Fibroblast of upper back skin (primary cell): ENCODE measurements at places on chromosomes 1 and 21.

- peak; percentile 69 for DNase-seq
Observed at GRCh38 chr21:35401476-35401875, 352.4 kb upstream of the RUNX1 start.

DNA sequence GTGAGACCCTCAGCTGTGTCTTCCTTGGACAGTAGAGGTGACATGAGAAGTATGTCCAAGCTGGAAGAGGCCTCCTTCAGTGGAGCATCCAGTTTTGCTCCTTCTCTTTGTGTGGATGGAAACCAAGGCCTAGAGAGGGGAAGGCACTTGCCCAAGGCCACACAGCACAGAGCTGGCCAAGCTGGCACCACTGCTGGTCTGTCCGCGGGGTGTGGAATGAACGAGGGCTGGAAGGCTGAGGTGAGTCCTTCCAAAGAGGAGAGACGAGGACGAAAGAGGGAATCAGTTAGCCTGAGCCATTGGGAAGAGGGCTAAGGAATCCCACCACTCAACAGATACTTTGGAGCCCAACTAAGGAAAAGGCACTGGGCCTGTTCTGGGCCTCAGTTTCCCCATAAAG is 27.8 kb upstream of the SELENON start:
- no peak for DNase-seq

GRCh38 chr1:245291351-245291750 is 136.6 kb downstream of the KIF26B start:
- no peak for DNase-seq

DNA sequence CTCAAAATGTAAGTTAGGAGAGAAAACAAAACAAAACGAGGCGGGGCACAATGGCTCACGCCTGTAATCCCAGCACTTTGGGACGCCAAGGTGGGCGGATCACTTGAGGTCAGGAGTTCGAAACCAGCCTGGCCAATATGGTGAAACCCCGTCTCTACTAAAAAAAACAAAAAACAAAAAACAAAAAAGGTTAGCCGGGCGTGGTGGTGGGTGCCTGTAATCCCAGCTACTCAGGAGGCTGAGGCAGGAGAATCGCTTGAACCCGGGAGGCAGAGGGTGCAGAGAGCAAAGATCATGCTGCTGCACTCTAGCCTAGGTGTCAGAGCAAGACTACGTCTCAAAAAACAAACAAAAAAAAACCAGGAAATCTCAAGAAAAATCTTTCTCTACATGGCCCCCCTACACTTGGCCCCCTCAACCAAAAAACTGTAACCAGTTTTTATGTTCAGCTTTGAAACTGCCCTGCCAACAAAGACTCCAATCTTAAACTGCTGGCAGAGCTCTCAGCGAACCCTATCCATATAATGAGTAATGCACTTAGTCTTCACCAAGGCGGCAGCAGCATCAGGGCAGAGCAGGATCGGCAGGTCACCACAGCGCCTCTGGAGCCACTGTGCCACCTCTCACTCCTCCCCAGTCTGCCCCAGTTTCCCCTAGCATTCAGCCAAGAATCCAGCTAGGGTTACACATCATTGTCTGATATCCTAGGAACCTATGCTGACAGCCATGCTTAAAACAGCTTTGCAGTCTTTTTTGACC is 71.7 kb downstream of the JAK1 start:
- DNase-seq, result no peak

- DNase-seq, result no peak
Observed at GRCh38 chr1:238364214-238364892, 473.6 kb upstream of the ZP4 start.

DNA sequence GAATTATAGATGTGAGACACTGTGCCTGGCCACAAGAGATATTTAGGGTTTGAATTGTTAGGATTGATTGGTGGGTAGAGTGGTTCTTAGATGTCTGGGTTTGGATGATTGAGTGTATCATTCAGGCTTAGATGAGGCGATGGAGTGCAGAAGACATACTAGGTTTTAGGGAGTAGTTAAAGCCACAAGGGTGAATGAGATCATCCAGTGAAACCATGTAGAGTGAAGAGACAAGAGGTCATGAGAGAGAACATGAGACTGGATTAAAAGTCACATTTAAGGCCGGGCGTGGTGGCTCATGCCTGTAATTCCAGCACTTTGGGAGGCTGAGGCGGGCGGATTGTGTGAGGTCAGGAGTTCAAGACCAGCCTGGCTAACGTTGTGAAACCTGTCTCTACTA is 37.2 kb downstream of the ZFYVE9 start:
- DNase-seq, result no peak

DNA sequence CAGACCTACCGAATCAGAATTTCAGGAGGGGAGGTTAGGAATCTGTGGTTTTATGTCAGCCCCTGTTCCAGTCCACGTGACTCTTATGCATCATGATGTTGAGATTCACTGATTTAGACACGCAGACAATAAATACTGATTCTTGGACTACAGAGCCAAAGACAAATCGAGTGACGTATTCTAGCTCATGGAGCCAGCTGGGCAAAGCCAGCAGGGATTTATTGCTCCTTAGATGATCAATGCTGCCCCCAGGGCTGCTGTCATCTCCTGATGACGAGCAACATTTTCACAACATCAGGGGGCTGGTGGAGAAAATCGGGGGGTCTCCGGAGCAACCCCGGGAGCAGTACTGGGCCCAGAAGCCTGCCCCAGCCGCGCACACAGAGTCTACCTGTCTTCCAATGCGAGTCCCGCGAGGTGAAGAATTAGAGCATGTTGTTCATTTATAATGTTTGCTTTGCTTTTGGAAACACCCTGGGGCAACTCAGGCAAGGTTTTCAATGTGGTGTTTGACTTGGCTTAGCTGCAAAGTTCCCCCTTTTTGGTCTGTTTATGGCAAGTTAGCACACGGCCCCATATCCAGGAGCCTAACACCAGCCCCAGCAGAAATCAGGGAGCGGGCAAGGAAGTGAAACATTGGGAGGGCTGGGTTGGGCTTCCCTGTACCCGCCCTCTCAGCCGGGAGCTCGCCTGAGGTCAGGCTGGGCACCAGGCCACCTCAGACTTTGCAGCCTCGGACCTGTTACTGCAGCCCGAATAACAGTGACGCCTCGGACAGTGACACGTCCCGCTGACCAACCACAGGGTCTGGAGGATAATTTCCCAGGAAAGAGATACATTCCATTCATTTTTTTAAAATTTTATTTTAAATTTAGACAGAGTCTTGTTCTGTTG is 19.9 kb upstream of the CLDN14 start:
- no peak for DNase-seq

DNA sequence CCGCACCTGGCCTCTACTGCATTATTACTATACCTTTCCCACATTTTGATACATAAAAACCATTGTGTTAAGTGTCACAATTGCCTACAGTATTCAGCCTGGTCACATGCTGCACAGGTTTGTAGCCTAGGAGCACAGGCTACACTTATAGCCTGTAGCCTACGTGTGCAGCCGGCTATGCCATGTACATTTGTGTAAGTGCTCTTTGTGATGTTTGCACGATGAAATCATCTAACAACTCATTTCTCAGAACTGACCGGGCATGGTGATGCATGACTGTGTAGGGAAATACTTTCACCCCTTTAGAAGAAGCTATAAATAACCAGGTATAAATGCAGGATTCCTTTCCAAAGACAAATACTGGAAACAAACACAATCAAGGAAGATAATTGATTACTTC is 12.1 kb downstream of the ERG start:
- peak; percentile 84 for DNase-seq

GRCh38 chr1:243253211-243253925 is 1.7 kb downstream of the CEP170 start:
- DNase-seq, result no peak

DNA sequence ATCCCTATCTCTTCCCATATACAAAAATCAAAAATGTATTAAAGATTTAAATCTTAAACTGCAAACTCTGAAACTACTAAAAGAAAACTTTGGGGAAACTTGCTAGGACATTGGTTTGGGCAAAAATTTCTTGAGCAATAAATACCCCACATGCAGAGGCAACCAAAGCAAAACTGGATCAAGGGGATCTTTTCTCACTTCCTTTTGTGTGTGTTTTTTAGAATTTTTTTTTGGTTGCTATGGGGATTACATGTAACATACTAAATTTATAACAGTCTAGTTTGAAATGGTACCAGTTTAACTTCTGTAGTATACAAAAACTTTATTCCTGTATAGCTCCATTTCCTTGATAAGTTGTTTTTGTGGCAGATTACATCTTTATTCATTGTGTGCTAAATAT is 16.8 kb downstream of the MAST2 start:
- no peak for DNase-seq

- no peak for DNase-seq
Observed at GRCh38 chr1:67893126-67893495, 59.8 kb upstream of the GNG12 start.

GRCh38 chr1:178540646-178541045 is 27.7 kb downstream of the TEX35 start:
- peak; percentile 85 for DNase-seq

DNA sequence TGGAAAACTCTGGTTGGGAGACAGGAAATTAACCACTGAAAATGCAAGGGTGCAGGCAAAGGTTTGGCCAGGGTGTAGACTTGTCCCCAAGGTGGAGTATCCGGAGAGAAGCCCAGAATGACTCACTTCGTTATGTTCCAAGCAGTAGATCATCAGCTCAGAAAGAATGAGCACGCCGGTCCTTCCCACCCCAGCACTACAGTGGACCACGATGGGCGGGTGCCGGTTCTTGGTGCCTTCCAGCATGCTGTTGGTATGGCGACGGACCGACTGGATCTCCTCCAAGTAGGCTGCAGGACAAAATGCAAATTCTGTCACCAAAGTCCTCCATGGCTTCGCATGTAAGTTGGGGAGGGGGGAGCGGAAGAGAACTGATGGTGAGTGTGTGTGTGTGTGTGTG is 83.4 kb downstream of the SMYD2 start:
- no peak for DNase-seq

- peak; percentile 52 for DNase-seq
Observed at GRCh38 chr1:205920159-205920558, 23.1 kb downstream of the SLC26A9 start.

DNA sequence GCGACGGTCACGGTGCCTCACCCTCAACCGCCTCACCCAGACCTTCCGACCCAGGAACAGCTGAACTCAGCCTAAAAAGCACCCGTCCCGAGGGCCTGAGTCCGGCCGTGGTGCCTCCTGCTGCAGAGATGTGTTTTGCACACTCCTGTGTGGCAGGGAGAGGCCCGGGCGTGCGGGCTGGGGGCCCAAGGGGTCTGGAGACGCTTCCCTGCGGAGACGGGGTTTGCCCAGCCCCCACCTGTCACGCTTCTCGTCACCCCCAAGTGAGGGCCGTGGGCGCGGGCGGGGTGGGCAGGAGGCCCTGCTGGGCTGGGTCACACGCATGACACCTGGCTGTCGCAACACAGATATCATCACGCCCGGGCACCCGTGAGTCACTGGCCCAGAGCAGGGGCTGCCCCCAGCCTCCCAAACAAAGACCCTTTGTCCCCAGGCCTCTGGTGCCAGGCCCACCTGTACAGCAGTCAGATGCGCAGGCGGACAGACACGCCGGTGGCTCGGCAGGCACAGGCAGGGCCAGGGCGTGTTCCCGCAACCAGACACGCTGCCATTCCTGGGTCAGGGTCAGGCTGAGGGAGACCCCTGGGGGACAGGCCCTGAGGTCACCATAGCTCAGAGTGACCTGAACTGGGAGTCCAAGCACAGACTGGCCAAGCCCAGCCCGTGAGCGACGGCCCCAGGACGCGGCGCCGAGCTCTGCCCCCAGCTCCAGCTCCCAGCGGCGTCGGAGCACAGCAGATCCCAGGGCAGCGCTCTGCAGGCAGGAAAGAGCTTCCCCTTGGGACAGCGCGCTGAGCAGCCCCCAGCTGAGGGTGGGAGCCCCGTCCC is 6.1 kb downstream of the B3GALT6 start:
- DNase-seq, result no peak

DNA sequence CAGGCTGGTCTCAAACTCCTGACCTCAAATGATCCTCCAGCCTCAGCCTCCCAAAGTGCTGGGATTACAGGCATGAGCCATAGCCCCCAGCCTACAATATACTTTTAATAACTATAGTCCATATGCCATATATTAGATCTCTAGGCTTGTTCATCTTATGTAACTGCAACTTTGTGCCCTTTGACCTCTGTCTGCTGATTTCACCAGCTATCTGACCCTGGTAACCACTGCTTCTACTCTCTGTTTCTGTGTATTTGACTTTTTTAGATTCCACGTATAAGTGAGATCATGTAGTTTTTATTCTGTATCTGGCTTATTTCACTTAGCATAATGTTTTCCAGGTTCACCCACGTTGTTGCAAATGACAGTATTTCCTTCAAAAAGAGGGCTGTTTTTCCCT is 25.5 kb downstream of the STUM start:
- no peak for DNase-seq

- DNase-seq, result no peak
Observed at GRCh38 chr21:42303443-42303842, 11.8 kb downstream of the TFF3 start.

DNA sequence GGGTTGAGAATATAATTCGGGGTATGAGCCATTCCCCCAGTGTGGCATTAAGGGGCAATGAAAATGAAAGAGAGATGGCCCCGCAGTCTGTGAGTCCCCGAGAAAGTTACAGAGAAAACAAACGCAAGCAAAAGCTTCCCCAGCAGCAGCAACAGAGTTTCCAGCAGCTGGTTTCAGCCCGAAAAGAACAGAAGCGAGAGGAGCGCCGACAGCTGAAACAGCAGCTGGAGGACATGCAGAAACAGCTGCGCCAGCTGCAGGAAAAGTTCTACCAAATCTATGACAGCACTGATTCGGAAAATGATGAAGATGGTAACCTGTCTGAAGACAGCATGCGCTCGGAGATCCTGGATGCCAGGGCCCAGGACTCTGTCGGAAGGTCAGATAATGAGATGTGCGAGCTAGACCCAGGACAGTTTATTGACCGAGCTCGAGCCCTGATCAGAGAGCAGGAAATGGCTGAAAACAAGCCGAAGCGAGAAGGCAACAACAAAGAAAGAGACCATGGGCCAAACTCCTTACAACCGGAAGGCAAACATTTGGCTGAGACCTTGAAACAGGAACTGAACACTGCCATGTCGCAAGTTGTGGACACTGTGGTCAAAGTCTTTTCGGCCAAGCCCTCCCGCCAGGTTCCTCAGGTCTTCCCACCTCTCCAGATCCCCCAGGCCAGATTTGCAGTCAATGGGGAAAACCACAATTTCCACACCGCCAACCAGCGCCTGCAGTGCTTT is 9.4 kb downstream of the PROX1 start:
- DNase-seq, result no peak

- peak; percentile 25 for DNase-seq
Observed at GRCh38 chr1:222182641-222183040, 365.3 kb downstream of the HHIPL2 start.

DNA sequence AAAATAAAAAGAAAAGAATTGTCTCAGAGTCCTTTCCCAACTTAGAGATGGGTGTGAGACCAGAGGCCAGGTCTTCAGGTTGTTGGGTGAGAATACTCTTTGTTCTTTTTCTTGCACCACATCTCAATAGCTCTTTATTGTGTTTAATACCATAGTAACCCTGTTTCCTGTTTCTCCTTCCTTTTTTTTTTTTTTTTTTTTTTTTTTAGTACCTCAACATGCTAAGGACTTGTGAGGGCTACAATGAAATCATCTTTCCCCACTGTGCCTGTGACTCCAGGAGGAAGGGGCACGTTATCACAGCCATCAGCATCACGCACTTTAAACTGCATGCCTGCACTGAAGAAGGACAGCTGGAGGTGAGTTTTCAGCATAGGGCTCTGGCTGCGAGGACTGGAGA is 24.4 kb downstream of the CELF3 start:
- DNase-seq, result no peak
